ENCODE measurements at places on chromosomes 12 and 14. TPM values are rescaled to one million over a fixed set of nuclear protein-coding genes. Genes with fewer than 3 reads are reported as not detected.

The BICD1 gene
- total RNA-seq, result 22.2 TPM

The IFNG-AS1 gene
- 0.41 TPM for total RNA-seq

The HPD gene
- total RNA-seq, result not detected

GRCh38 chr12:53726341-53726740 is 911 bp downstream of the CALCOCO1 start:
- H3K36me3 ChIP-seq, result peaks cover 26% of the 10 kb centered on the region
- peak overlapping the region; percentile 42 for H3K27ac ChIP-seq
- peak overlapping the region; percentile 92 for H3K4me3 ChIP-seq
- H3K27me3 ChIP-seq, result no peaks in the 10 kb centered on the region
- DNase-seq, result no peak
- H3K4me1 ChIP-seq, result peaks cover 26% of the 10 kb centered on the region

- H3K36me3 ChIP-seq, result no peaks in the 10 kb centered on the region
- H3K4me1 ChIP-seq, result peaks cover 7% of the 10 kb centered on the region
- DNase-seq, result no peak
- H3K4me3 ChIP-seq, result no peak overlapping the region
- H3K27me3 ChIP-seq, result peaks cover 5% of the 10 kb centered on the region
- no peak overlapping the region for H3K27ac ChIP-seq
These were observed 58.5 kb upstream of the OSBPL8 start for GRCh38 chr12:76618031-76618430.

- H3K27me3 ChIP-seq, result no peaks in the 10 kb centered on the region
- peaks cover 32% of the 10 kb centered on the region for H3K4me1 ChIP-seq
- H3K36me3 ChIP-seq, result peaks cover 36% of the 10 kb centered on the region
- DNase-seq, result no peak
- peak overlapping the region; percentile 94 for H3K4me3 ChIP-seq
- peak overlapping the region; percentile 89 for H3K27ac ChIP-seq
These were observed 597 bp downstream of the MLF2 start for GRCh38 chr12:6752167-6752920.

- no peak for DNase-seq
- no peaks in the 10 kb centered on the region for H3K27me3 ChIP-seq
- no peak overlapping the region for H3K4me3 ChIP-seq
- H3K4me1 ChIP-seq, result no peaks in the 10 kb centered on the region
These were observed 581.1 kb downstream of the SLC16A7 start for GRCh38 chr12:60176891-60177290.

All from activated T-helper 1 cell treated with anti-CD3 and anti-CD28 coated beads, Interleukin-12 subunit alpha, Interleukin-12 subunit beta, Interleukin-2, Interleukin-4 antibody, amounts not matched to agents 30 ng/mL and 10 ng/mL and 1 ng/mL, durations not matched to agents 14 hours and 24 hours and 36 hours (primary cell).